ENCODE measurements at places on chromosomes 12 and 14. TPM values are rescaled to one million over a fixed set of nuclear protein-coding genes. Genes with fewer than 3 reads are reported as not detected.

- H3K4me1 ChIP-seq: no peaks in the 10 kb centered on the region
- H3K36me3 ChIP-seq: no peaks in the 10 kb centered on the region
- no peak overlapping the region for H3K4me3 ChIP-seq
Observed at GRCh38 chr14:59004012-59004411, 184.5 kb upstream of the DAAM1 start.

- H3K27ac ChIP-seq: no peak overlapping the region
- DNase-seq: no peak
- no peaks in the 10 kb centered on the region for H3K36me3 ChIP-seq
Observed at GRCh38 chr12:92847368-92847767, 81.7 kb downstream of the EEA1 start.

- H3K4me3 ChIP-seq: no peak overlapping the region
- no peaks in the 10 kb centered on the region for H3K27me3 ChIP-seq
- H3K27ac ChIP-seq: no peak overlapping the region
- DNase-seq: no peak
- no peaks in the 10 kb centered on the region for H3K4me1 ChIP-seq
Observed at GRCh38 chr14:21145437-21145836, 10.4 kb downstream of the OR5AU1 start.

- no peaks in the 10 kb centered on the region for H3K4me1 ChIP-seq
- H3K27me3 ChIP-seq: peaks cover 17% of the 10 kb centered on the region
- no peak overlapping the region for H3K4me3 ChIP-seq
- H3K36me3 ChIP-seq: no peaks in the 10 kb centered on the region
Observed at GRCh38 chr12:132284071-132284826, 45.1 kb downstream of the GALNT9 start.

DNA sequence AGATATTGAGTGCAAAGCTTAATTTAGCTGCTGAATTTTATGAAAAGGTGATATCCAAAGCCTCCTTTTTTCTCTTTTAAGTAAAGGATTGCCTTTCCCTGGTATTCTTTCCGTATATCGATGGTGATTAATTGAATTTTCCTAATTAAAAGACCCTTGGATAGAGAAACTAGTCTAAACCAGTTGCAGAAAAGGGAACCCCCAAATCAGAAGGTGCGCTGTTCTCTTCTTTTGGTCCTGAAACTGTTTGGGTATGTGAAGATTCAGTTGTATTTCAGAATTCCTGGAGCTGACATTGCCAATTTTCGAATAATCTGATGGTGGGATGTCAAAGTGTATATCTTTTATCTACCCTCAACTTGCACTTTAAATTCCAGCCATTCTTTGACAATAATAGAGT, 1.9 kb downstream of the GPHN start:
- H3K4me3 ChIP-seq: no peak overlapping the region
- no peak for DNase-seq
- H3K4me1 ChIP-seq: peaks cover 33% of the 10 kb centered on the region
- H3K36me3 ChIP-seq: no peaks in the 10 kb centered on the region
- no peak overlapping the region for H3K27ac ChIP-seq
- H3K27me3 ChIP-seq: no peaks in the 10 kb centered on the region

- no peaks in the 10 kb centered on the region for H3K4me1 ChIP-seq
- no peaks in the 10 kb centered on the region for H3K36me3 ChIP-seq
- no peaks in the 10 kb centered on the region for H3K27me3 ChIP-seq
- DNase-seq: no peak
- H3K27ac ChIP-seq: no peak overlapping the region
- no peak overlapping the region for H3K4me3 ChIP-seq
Observed at GRCh38 chr14:34489324-34489723, 27.3 kb upstream of the SPTSSA start.

GRCh38 chr12:132129007-132129406, 15.1 kb downstream of the DDX51 start:
- H3K27me3 ChIP-seq: no peaks in the 10 kb centered on the region
- no peak overlapping the region for H3K4me3 ChIP-seq
- no peak overlapping the region for H3K27ac ChIP-seq
- H3K4me1 ChIP-seq: no peaks in the 10 kb centered on the region
- peaks cover 27% of the 10 kb centered on the region for H3K36me3 ChIP-seq

- no peak overlapping the region for H3K4me3 ChIP-seq
- DNase-seq: no peak
- H3K27me3 ChIP-seq: no peaks in the 10 kb centered on the region
- H3K4me1 ChIP-seq: no peaks in the 10 kb centered on the region
- no peak overlapping the region for H3K27ac ChIP-seq
Observed at GRCh38 chr12:91413581-91414546, 231.2 kb upstream of the DCN start.

DNA sequence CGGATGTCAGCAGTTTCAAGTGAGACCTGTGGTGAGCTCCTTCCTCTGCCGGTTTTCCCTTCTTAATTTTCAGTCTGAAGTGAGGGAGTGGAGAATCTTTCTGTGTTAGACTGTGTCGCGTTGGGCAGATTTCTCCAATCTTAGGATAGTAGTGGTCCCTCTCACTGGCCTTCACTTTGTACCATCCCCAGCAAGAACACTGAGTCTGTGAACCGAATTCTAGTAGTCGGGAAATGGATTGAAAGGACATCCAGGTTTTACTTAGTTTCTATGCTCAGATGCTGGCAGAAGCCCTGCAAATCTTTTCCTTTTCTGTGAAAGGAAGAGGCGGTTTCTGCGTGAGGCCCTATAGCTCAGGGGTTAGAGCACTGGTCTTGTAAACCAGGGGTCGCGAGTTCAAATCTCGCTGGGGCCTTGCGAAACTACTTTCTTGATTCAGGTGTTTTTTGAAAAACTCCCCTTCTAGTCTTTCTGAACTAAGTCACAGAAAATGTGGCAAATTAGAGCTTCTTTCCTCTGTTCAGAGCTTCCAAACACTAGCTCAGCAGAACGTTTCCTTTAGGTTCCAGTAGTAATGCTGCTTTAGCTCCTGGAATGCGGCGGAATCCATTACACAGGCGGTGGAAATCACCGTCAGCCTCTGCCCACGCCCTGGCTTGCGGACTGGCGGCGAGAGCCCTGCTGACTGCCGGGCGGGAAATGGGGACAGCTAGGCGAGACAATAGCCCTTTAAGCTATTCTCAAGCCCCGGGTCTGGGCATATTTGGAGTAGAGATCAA, 2.8 kb upstream of the RNASE4 start:
- no peaks in the 10 kb centered on the region for H3K27me3 ChIP-seq
- peak; percentile 92 for DNase-seq
- no peaks in the 10 kb centered on the region for H3K36me3 ChIP-seq
- H3K4me1 ChIP-seq: peaks cover 20% of the 10 kb centered on the region
- H3K4me3 ChIP-seq: peak overlapping the region; percentile 63

GRCh38 chr12:57462251-57462911, 2.8 kb downstream of the GLI1 start:
- no peak overlapping the region for H3K4me3 ChIP-seq
- H3K4me1 ChIP-seq: peaks cover 16% of the 10 kb centered on the region
- peak overlapping the region; percentile 40 for H3K27ac ChIP-seq
- H3K36me3 ChIP-seq: no peaks in the 10 kb centered on the region

DNA sequence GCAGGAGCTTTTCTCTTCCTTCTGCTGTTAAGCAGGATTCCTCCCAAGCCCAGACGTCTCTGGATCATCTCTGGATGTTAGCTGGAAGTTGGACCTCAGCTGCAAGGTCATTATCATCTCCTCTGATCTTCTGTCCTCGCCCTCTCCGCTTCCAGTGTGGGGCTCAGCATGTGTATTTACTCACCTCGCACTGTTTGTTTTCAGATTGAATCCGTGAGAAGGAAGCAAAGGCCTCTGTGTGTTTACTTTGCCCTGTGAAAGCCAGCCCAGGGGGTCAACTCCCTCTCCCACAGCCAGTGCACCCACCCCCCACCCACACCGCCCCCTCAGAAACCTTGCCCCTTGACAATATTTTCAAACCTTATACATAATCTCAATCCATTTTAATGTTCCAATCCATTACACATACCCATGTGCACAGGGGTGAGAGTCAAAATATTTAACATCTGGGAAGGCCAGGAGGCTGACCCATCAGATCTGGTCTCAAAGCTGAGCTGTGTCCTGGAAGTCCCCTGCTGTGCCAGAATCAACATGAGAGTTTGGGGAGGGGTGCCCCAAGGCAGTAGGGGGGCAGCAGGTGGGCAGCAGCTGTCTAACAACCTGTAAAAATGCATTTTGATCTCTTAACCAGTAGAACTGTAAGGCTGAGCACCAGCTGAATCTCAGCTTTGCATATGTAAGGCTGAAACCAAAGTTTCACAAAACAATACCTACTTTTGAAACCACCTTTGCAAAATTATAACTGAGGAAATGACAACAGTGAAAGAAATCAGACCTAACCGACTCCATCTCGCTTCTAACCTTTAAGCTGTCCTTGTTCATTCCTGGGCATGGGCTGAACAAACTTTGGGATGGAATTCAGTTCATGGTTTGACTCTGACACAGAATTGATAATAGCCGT, 157.9 kb downstream of the ZNF664 start:
- H3K27ac ChIP-seq: no peak overlapping the region
- H3K36me3 ChIP-seq: no peaks in the 10 kb centered on the region
- H3K4me1 ChIP-seq: no peaks in the 10 kb centered on the region

GRCh38 chr14:68248481-68249255, 429.1 kb downstream of the RAD51B start:
- H3K4me1 ChIP-seq: peaks cover 43% of the 10 kb centered on the region
- peak overlapping the region; percentile 61 for H3K27ac ChIP-seq
- DNase-seq: peak; percentile 31
- H3K4me3 ChIP-seq: no peak overlapping the region
- H3K36me3 ChIP-seq: no peaks in the 10 kb centered on the region

DNA sequence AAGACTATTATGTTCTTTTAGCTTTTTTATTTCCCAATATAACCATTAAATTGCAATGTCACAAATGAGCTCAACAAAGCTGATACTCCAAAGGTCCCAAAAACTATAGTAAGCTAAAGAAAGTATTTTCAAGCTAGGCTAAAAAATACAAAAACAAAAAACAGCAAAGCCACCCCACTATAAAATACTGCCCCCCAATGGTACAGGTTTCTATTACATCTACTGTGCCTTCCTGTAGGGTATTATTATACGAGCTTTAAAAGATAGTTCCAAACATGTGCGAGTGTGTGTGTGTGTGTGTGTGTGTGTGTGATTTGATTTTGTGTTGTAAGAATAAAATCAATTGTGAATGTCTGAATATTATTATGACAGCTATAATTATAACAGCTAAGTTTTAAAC, 1.1 kb downstream of the IFNG start:
- no peak for DNase-seq
- H3K4me3 ChIP-seq: no peak overlapping the region
- no peaks in the 10 kb centered on the region for H3K27me3 ChIP-seq
- no peaks in the 10 kb centered on the region for H3K4me1 ChIP-seq

- no peak overlapping the region for H3K4me3 ChIP-seq
- peak; percentile 57 for DNase-seq
- H3K27ac ChIP-seq: no peak overlapping the region
- no peaks in the 10 kb centered on the region for H3K27me3 ChIP-seq
- peaks cover 22% of the 10 kb centered on the region for H3K4me1 ChIP-seq
Observed at GRCh38 chr14:73944432-73945158, 5.3 kb downstream of the FAM161B start.

DNA sequence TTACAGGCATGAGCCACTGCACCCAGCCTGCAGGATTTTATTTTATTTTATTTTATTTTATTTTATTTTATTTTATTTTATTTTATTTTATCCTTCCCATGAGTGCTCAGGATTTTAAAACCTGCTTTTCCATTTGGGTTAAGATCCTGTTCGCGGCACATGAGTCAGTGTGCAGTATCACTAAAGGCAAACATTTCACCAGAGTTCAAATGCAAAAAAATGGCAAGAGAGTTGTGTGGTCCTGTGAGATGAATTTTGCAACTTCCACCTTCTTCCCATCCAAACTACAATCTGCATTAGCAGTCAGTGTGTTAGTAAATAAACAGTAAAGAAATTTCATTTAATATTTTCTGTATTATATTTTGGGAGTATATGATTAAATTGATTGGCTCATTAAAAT, 29.0 kb downstream of the MOAP1 start:
- no peak overlapping the region for H3K4me3 ChIP-seq
- no peaks in the 10 kb centered on the region for H3K4me1 ChIP-seq
- DNase-seq: no peak

DNA sequence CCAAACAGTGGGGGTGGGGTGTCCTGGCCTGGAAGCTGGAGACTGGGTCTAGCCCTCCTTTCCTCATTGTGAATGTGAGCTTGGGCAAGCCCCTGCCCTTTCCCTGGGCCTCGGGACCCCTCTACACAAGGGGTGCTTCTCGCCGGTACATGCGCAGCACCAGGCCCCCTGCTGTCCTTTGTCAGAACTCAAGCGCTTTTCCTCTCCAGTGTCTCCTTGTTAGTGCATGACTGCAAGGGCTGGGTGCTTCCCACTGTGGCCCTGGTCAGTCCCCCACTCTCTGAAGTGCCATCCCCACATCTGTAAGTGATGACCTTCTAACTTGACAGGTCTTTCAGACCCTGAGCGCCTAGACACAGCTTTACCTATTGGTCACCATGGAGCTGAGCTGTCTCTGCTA, 44.2 kb downstream of the DEGS2 start:
- no peaks in the 10 kb centered on the region for H3K4me1 ChIP-seq
- H3K27ac ChIP-seq: no peak overlapping the region
- no peaks in the 10 kb centered on the region for H3K27me3 ChIP-seq
- DNase-seq: no peak
- H3K4me3 ChIP-seq: no peak overlapping the region

Gene NPFF
- total RNA-seq: not detected

Gene SARNP
- total RNA-seq: 23.2 TPM

Gene SRSF5
- 301 TPM for total RNA-seq

Gene KCNH3
- 1.8 TPM for total RNA-seq

Gene FOXG1
- total RNA-seq: not detected

Gene M6PR
- 133 TPM for total RNA-seq

Gene AMDHD1
- total RNA-seq: 48.9 TPM

Gene LBHD2
- total RNA-seq: not detected

Gene NEMF
- total RNA-seq: 25.9 TPM

Data from adrenal gland (tissue), 19 donors.